Right ventricle myocardium superior (tissue), 1 donor: ENCODE measurements at places on chromosomes 1 and 21. TPM values are rescaled to one million over a fixed set of nuclear protein-coding genes. Genes with fewer than 3 reads are reported as not detected.

Gene FCMR
- total RNA-seq = 3.2 TPM

Gene C8B
- not detected for total RNA-seq

Gene CLIC6
- 7.7 TPM for total RNA-seq

Gene UBE2U
- total RNA-seq = 1.2 TPM

Gene NKAIN1
- total RNA-seq = not detected

Gene DPT
- total RNA-seq = 25.1 TPM

Gene DNM3
- 1.7 TPM for total RNA-seq

Gene ERVH48-1
- total RNA-seq = not detected
